DMS79 (cell line): ENCODE measurements at places on chromosomes 12 and 14.

GRCh38 chr12:131672311-131672940 lies 38.5 kb upstream of the SFSWAP start:
- no peak for DNase-seq

DNA sequence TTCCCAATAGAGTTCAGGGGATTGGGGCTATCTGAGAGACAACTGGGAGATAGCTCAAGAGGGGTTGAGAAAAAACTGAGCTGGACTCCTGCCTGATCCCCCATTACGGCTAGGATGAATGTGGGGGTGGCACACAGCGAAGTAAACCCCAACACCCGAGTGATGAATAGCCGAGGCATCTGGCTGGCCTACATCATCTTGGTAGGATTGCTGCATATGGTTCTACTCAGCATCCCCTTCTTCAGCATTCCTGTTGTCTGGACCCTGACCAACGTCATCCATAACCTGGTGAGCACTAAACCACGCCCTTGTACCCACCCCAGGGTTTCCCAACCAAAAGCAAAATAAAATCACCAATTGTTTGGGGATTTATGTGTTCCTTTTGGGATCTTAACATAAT lies 1.0 kb downstream of the ORMDL2 start:
- DNase-seq = no peak

DNA sequence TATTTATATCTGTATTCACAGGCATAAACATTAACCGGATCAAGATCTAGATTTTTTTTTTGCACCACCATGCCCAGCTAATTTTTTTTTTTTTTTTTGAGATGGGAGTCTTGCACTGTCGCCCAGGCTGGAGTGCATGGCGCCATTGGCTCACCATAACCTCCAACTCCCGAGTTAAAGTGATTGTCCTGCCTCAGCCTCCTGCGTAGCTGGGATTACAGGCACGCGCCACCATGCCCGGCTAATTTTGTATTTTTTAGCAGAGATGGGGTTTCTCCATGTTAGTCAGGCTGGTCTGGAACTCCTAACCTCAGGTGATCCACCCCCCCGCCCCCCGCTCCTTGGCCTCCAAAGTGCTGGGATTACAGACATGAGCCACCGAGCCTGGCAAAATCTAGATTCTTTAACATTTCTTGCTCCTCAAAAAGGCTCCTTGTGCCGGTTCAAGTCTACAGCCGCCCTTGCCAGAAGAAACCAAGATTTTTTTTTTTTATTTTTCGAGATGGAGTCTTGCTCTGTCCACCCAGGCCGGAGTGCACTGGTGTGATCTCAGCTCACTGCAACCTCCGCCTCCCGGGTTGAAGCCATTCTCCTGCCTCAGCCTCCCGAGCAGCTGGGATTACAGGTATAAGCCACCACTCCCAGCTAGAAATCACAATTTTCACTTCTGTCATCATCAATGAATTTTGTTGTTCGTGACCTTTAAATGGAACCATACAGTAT lies 36.9 kb upstream of the SLC2A3 start:
- no peak for DNase-seq

GRCh38 chr14:64737391-64738280 lies 33.4 kb downstream of the PLEKHG3 start:
- no peak for DNase-seq

- peak; percentile 49 for DNase-seq
These were observed 419 bp upstream of the ATXN7L3B start for GRCh38 chr12:74537126-74537706.

- no peak for DNase-seq
These were observed 248.1 kb downstream of the DPY19L2 start for GRCh38 chr12:63420206-63420644.

GRCh38 chr14:95305145-95305544 lies 14.6 kb downstream of the CLMN start:
- no peak for DNase-seq

DNA sequence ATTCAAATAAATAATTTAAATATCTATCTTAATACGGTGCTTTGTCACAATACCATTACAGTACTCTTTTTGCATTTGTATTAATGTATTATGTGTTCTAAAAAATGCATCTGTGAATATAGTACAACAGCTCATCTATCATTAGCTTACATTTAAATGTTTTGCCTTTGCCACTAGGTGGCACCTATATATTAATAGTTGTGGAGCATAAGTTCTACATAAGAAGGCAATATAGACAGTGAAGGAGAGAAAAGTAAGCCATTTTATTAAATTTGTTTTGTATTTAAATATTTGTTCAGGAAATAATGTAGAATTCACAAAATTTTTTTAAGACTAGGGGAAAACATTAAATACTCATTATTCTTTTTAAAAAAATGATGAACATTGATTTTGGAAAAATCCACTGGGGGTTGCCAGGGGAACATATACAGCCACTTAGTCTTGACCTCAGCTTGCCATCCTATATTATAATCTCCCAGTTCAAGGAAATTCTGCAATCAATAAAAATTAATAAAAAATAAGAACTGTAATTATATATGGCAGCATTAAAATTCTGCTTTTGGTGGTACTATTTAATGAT lies 9.8 kb downstream of the CCER1 start:
- DNase-seq = no peak

- no peak for DNase-seq
These were observed 20.9 kb downstream of the ACVR1B start for GRCh38 chr12:51972422-51972812.

DNA sequence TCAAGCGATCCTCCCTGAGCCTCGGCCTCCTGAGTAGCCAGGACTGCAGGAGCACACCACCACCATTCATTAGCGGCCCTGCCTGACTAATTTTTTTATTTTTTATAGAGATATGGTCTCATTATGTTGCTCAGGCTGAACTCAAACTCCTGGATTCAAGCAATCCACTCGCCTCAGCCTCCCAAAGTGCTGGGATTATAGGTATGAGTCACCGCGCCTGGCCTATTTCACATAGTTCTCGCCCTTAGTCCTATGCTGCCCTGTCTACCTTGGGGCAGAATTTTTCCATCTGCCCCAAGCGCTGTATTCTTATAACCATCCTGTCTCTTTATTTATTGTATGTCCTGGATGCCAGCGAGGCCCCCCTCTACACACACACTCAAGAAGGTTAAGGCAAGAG lies 50.9 kb upstream of the BCL2L14 start:
- DNase-seq = no peak

- DNase-seq = no peak
These were observed 2.0 kb upstream of the ACVR1B start for GRCh38 chr12:51949342-51950030.
